ENCODE measurements at places on chromosomes 5 and 9.
A peak's percentile ranks its signal among the peaks of the same experiment; 100 is the strongest.

DNA sequence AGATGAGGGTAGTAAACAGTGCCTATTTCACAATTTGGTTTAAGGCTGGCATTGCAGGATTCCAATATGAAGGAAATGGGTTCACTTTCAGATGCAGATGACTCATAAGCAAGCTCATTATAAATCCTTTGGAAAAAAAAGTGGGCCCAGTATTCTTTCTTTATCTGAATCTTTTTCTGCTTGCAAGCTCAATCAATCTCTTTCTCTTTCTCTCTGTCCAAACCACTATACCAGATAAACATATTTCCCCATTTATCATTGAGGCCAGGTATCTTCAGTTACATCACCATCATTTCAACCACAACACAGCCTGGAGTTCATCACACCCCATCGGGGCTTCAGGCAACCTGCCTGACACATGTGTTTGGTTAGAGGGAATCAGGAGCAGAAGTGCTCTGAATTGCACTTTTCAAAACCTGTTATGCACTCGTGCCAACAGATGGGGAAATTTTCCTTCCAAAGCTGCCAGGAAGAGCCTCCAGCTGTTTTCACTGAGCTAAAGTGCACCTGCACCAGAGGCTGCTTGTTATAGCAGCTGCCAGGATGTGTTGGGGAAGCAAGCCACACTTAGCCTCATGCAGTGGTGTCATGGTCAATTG is 30.0 kb upstream of the MAMDC2 start:
- no peak for DNase-seq

DNA sequence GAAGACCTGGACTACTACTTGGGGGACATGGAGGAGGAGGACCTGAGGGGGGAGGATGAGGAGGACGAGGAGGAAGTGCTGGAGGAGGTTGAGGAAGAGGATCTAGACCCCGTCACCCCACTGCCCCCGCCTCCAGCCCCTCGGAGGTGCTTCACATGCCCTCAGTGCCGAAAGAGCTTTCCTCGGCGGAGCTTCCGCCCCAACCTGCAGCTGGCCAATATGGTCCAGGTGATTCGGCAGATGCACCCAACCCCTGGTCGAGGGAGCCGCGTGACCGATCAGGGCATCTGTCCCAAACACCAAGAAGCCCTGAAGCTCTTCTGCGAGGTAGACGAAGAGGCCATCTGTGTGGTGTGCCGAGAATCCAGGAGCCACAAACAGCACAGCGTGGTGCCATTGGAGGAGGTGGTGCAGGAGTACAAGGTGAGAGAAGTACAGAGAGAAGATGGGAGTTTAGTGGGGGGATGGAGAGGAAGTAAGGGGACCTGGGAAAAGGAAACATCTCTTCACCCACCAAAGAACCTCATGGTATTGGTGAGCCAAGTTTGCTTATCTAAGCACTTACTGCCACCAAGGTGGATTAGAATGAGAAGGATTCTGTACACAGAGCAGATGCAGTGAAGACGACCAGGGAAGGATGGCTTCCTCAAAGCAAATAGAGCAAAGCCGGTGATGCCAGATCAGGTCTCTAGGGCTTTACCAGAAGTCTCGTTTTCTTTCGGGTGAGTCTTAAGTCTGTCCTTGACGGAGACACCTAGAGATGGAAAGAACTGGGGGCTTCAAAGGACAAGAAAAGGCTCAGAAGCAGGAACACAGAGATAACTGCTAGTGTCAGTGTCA is 1.5 kb downstream of the TRIM41 start:
- DNase-seq = peak; percentile 47

- DNase-seq = no peak
Observed at GRCh38 chr5:22306011-22306410, 547.1 kb downstream of the CDH12 start.

DNA sequence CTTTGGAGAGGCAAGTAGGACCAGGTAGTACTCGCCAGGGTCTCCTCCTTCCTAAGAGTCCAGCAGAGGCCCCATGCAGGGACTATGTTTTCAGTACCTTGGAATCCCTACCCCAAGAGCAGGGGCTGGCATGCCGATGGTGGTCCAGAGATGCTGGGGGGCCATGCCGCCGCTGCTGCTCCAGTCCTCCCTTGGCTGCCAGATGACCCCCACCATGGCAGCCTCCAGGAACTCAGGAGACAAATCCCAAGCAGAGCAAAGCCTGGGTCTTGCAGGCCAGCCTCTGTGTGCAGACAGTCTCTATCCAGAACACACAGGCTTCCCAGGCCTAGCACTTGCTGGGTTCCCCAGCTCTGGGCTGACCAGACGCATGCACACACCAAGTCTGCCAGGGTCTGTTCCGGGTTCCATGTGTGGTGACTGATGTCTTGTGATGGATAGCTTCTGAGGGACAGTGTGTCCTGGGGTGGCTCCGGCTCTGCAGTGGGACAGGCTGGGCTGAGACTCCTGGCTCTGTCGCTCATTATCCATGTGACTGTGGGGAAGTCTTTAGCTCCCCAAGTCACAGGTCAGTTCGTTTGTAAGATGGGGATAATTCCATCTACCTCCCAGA is 127.3 kb downstream of the CRB2 start:
- DNase-seq = no peak

DNA sequence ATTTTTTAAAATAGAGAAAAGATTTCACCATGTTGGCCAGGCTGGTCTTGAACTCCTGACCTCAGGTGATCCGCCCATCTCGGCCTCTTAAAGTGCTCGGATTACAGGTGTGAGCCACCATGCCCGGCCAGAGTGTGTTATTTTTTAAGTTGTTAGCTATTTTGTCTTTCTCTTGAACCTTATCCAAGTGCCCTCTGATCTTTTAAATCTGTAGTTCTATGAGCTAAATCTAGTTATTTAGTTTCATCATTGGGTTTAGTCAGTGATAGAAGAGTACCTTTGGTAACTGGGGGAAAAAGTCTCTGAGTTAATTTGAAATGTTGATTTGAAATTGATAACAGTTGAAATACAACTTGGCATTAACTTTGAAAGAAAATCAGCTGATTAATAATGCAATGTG is 88.3 kb downstream of the NNT start:
- no peak for DNase-seq

- DNase-seq = no peak
Observed at GRCh38 chr9:27618066-27618465, 44.8 kb upstream of the C9orf72 start.
